ENCODE measurements at places on chromosomes 16 and 17. TPM values are rescaled to one million over a fixed set of nuclear protein-coding genes. Genes with fewer than 3 reads are reported as not detected.
A peak's percentile ranks its signal among the peaks of the same experiment; 100 is the strongest.

The SLFN12L gene
- total RNA-seq: 7.0 TPM

The KRT40 gene
- total RNA-seq: not detected

The LDHD gene
- total RNA-seq: 11.7 TPM

GRCh38 chr17:14772776-14773175 lies 471.9 kb downstream of the HS3ST3B1 start:
- H3K36me3 ChIP-seq: no peaks in the 10 kb centered on the region
- no peak for DNase-seq
- no peak overlapping the region for H3K4me3 ChIP-seq
- H3K27ac ChIP-seq: no peak overlapping the region
- H3K4me1 ChIP-seq: no peaks in the 10 kb centered on the region

DNA sequence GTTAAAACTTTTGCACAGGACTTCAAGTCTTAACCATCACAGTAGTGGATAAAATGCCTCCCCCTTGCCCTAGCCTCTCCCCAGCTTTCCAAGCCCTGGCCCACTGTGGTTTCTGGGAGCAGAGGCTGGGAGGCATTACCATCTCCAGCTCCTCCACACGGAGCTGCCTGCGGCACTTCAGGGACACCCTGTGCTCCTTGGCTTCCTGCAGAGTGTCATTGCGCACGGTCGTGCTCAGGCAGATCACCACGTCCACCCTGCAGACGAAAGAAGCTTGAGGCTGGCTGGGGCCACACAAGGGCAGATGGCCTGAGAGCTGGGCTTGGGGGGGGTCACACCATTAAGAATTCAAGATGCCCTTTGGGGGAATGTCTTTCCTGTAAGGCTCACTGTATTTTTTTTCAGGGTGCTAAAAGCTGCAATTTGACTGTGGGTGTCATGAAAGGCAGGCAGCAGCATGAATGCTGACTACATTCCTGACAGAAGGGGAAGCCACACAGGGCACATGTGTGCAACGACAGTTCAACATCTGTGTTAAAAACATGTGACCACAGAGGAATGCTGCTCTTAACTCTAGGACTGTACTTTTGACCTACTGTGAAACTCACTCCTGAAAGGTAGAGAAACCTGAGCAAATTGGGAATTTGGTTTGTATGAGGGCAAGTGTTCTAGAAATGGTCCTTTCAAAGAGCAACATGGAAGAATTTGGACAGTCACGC lies 47.7 kb upstream of the CLEC18B start:
- H3K36me3 ChIP-seq: peaks cover 99% of the 10 kb centered on the region
- DNase-seq: no peak
- H3K4me3 ChIP-seq: no peak overlapping the region
- H3K27ac ChIP-seq: no peak overlapping the region

- H3K4me3 ChIP-seq: no peak overlapping the region
- H3K27me3 ChIP-seq: no peaks in the 10 kb centered on the region
- DNase-seq: peak; percentile 94
- no peaks in the 10 kb centered on the region for H3K36me3 ChIP-seq
- peak overlapping the region; percentile 78 for H3K27ac ChIP-seq
- peaks cover 61% of the 10 kb centered on the region for H3K4me1 ChIP-seq
Measured at GRCh38 chr17:17538417-17539391, 42.5 kb upstream of the RASD1 start.

- no peaks in the 10 kb centered on the region for H3K4me1 ChIP-seq
- H3K36me3 ChIP-seq: no peaks in the 10 kb centered on the region
- no peaks in the 10 kb centered on the region for H3K27me3 ChIP-seq
- DNase-seq: no peak
Measured at GRCh38 chr16:12271006-12271405, 294.5 kb downstream of the SNX29 start.
